ENCODE measurements at places on chromosomes 12 and 14. TPM values are rescaled to one million over a fixed set of nuclear protein-coding genes. Genes with fewer than 3 reads are reported as not detected.

Gene RTL1
- total RNA-seq = not detected

Gene SSTR1
- not detected for total RNA-seq

Gene OTX2
- total RNA-seq = not detected

Gene KRT3
- total RNA-seq = 0.13 TPM

Gene KRT78
- 5.3 TPM for total RNA-seq

Gene GLS2
- total RNA-seq = 6.1 TPM

Gene RAD51AP1
- total RNA-seq = 0.90 TPM

DNA sequence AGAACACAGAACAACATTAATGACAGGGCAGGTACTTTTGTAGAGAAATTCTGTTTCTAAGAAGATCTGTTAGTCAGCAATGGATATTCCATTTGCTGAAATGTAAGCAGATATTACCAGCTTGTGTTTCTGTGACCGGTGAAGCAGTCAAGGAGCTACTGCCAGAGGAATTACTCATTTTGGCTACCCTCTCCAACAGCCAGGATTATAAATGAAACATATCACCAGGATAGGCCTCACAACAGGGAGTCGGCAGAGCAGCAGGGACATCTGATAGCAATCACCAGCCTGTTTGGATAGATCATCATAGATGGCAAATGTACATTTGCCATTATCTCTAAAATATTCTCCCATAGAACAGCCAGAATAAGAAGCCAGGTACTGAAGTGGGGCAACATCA lies 440.7 kb downstream of the KCNH5 start:
- DNase-seq = no peak

DNA sequence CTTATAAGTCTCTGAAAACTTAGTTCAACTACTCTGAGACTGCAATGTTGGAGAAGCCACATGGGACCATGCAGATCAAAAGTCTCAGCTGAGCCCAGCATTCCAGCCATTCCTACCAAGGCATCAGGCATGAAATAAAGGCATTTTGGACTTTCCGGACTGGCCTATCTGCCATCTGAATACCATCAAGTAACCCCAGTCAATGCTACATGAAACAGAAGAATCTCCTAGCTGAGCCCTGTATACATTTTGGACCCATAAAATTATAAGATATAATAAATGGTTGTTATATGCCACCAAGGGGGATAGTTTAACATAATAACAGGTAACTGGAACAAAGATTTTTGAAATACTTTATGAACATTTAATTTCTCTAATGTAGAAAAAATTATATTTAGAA lies 9.3 kb upstream of the TMEM260 start:
- no peak for DNase-seq

- DNase-seq = no peak
Observed at GRCh38 chr12:19191089-19191488, 61.6 kb downstream of the PLEKHA5 start.

DNA sequence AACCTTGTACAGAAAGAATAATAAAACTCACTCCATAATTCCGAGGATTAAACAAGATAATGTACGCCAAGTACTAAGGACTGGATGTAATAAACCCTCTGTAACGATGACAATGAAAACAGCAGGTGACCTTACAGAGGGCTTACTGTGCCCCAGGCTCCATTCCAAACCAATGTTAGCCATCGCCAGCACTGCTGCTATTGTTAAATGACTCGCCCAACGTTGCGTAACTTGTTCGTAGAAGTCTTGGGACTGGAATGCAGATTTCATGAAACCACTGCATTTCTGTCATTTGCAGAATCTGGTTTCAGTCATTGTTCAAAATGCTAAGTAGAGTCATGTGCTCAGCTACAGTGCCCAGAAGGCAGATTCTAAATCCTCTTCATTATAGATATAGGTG lies 728 bp upstream of the STON2 start:
- peak; percentile 95 for DNase-seq

DNA sequence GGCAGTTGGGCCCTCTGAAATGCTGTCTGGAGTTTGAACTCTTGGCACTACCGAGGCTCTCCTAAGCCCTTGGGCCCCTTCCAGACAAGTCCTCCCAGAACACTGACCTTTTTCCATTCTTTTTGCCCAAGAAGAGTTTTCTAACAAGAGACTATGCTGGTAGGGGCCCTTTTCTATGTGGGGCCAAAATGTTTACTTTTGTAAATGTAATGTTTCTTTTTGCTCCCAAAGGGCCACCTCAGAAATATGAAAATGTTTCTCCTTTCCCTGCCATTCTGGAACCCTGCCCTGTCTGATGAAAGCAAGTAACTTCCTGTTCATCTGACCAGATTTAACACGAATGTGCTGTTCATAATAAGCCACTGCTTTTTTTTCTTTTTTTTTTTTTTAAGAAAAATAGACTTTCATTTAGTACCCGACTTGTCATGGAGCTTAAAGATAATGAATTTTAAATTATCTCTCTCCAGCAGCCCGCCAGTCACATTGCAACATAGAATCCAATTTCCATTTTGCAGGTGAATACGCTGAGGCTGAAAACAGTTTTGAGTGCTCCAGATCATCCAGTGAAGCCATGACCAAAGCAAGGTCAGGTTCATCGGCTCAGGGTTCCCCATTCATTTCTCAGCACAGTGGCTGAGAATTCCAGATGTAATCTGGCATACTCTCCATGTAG lies 169.9 kb downstream of the DPF3 start:
- no peak for DNase-seq

DNA sequence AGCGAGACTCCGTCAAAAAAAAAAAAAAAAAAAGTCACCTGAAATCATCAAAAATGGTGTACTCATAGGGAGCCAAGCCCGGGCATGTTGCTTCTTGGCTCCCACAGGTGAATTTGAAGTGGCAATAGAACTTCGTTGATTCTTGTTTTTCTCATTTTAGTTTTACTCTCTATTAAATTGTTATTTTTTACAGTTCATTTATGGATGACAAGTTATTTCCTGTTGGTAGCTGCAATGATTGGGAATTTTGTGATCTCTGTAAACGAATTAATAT lies 1.3 kb downstream of the TM7SF3 start:
- peak; percentile 67 for DNase-seq

DNA sequence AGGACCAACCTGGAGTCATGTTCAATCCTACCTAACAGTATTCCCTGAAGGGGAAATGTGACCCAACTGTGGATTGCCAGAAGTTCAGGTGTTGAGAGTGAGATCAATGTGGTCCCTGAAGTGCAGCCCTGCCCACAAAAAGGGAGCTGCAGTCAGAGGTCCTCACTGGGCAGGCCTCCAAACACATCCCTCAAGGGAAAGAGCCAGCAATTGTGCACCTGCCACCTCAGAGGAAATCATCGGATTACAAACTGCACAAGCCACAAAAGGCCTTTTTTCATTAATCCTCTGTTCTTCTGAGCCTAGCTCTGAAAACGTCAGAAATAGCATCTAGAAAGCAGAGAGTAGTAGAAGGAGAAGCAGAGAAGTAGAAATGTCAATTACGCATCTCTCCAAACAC lies 10.8 kb upstream of the MDM1 start:
- no peak for DNase-seq

- no peak for DNase-seq
Observed at GRCh38 chr12:132040906-132041606, 91.3 kb downstream of the EP400 start.

GRCh38 chr12:7450667-7451066 lies 6.7 kb upstream of the CD163L1 start:
- peak; percentile 81 for DNase-seq

- peak; percentile 67 for DNase-seq
Observed at GRCh38 chr14:61174987-61175386, 106.2 kb downstream of the TMEM30B start.

DNA sequence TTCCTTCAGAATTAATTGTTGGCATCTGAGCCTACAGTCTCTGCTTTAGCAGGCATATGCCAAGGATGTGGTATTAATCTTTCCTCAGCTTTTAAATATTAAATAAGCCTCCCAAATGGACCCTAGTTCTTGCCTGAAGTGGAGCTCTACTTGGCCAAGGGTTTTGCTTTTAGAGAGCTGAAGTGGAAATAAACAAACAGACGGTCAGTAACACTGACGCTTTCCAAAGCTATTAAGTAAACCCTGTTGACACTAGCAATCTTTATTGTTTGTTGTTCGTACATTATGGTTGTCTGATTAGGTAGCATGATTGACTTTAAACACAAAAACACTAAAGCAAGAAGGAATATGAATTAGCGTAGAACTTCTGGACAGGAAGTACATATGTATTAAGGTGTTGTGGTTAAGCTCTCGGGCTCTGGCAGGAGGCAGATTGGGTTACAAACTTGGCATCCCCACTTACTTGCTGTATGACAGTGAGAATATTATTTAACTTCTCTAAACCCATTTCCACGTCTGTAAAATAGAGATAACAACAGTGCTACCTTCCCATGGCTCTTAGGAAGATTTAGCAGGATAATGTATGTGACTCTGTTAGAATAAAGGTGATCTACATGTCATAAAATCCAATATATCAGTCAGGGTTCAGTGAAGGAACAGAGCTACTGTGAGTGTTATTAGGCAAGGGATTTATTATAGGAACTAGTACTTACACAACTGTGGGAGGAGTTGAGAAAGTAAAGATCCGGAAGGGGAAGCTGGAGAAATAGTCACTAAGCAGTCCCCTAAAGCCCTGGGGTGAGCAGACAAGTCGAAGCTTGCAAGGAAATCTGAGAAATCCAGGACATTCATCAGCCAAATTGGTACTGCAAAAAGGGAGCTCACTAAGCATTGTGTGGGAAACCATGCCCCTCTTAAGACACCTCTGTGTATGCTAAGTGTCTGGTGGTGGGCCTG lies 92.2 kb upstream of the ATF7IP start:
- DNase-seq = peak; percentile 97

GRCh38 chr12:92506460-92506859 lies 196.3 kb upstream of the PLEKHG7 start:
- DNase-seq = peak; percentile 33

DNA sequence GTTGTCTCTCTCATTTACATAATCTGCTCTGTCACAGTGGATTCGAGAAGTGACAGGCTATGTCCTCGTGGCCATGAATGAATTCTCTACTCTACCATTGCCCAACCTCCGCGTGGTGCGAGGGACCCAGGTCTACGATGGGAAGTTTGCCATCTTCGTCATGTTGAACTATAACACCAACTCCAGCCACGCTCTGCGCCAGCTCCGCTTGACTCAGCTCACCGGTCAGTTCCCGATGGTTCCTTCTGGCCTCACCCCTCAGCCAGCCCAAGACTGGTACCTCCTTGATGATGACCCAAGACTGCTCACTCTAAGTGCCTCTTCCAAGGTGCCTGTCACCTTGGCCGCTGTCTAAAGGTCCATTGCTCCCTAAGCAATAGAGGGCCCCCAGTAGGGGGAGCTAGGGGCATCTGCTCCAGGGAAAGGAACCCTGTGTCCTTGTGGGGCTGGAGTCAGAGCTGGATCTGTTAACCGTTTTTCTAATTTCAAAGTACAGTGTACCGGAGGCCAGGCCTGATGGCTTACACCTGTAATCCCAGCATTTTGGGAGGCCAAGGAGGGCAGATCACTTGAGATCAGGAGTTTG lies 5.1 kb downstream of the ERBB3 start:
- peak; percentile 18 for DNase-seq

- peak; percentile 84 for DNase-seq
Observed at GRCh38 chr12:112149596-112149995, 24.2 kb downstream of the TRAFD1 start.
